Progenitor cell of endocrine pancreas (in vitro differentiated cells): ENCODE measurements at places on chromosomes 6 and 20.

DNA sequence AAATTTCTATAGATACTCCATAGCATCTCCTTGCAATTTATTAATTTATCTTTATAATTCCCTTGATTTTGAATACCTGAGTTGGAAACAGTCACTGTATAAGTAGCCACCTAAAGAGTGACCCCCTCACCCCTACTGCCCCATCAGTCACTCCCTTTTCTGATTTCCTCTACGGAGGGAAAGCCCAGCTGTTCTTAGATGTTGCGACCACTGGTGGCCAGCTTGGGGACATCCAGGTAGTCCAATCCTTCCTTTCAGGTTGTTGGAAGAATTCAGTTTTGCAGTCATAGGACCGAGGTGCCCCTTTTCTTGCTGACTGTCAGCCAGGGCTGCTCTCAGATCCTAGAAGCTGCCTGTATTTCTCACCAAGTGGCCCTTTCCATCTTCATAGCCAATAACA lies 87.8 kb downstream of the BMP6 start:
- no peak for DNase-seq

- DNase-seq, result no peak
Measured at GRCh38 chr6:108544606-108545005, 16.1 kb upstream of the FOXO3 start.

DNA sequence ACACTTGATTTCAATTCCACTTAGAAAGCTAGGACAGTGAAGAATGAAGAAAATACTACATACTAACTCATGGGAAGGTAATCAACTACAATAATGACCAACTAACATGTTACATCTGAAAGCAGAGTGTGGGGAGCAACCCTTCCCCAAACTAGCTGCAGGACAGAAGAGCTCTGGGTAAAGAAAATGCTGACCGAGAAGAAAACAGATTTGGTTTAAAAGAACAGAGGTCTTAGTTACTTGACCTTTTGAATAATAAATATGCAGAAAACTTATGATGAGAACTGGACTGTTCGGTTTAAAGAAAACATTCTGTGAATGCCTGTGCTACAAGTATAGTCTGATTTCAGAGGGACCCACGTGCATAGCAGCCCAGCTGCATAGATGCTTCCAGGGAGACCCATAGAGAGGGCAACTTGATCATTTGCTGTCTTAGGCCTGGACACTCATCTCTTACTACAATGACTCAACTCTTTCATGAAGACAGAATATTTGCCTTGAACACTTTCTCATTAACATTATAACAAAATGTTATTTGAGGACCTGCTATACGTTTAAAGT lies 53.5 kb downstream of the RALGAPA2 start:
- no peak for DNase-seq

- DNase-seq, result no peak
Measured at GRCh38 chr6:12586721-12587480, 129.7 kb upstream of the PHACTR1 start.

DNA sequence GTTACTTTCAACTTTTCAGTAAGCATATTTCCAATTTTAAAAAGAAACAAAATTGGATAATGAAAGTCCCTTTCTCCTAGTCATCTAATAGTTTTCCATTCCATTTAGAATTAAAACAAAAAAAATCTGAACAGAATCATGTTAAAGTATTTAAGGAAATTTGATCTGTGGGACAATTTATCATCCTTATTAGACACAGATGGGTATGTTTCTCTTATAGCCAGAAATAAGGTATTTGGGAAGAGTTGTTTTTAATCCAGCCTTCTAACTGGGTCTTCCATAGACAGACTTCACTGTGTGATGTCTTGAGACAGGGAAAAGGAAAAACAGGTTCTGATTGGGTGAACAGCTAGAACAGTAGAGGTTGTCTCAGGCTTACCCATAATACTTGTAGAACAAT lies 39.5 kb upstream of the STXBP5 start:
- no peak for DNase-seq

DNA sequence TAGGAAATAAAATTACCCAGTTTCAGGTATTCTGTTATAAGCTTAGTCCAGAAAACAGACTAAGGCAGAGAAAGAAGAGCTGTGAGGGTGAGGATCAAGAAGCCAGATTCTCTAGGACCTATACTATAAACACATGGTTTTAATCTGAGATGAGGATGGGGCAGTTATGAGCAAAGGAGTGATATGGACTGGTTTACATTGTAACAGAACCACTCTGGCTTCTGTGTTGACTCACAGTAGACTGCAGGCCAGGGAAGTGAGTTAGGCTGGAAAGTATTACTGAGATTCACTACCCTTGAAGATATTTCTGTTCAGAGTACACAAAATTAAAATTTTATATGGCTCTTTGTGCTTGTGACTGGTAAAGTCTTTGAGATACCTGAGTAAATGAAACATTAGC lies 3.2 kb upstream of the RWDD1 start:
- DNase-seq, result no peak

- no peak for DNase-seq
Measured at GRCh38 chr6:40630051-40630450, 42.9 kb upstream of the LRFN2 start.

DNA sequence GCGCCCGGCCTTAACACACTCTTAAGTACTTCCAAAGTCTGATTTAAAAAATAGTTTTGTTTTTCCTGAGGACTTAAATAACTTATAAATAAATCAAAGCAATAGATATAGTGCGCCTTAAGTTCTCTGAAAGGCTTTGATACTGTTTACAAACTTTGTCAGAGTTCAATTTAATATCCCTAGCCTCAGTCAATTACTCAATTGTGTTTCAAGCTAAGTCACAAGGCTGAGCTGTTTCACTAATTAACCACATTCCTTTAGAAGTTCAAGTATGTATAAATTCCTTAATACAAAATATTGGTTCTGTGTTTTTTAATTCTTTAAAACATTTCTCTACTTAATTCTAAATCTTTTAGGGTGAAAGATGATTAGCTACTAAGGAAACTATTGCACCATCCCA lies 178.4 kb upstream of the AGPAT4 start:
- no peak for DNase-seq

- DNase-seq, result no peak
Measured at GRCh38 chr6:142855893-142856623, 88.9 kb downstream of the HIVEP2 start.
